ENCODE measurements at places on chromosomes 12 and 14.

DNA sequence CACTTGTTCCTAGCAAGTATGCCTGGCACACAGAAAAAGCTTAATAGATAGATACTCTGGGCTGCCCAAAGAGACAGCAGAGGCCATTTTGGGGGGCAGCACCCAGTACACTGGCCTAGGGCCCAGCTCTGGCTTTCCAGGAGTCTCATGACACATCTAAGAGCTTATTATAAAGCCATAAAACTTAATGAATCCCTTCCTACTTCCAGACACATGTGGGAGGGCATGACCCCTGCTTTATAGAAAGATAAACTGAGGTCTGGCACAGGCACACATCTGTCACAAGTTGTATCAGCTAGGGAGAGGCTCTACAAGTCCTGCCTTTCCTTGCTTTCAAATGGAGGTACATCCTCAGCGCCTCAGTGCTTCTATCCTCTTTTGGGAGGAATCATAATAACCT lies 27.1 kb downstream of the FMNL3 start:
- DNase-seq: no peak

GRCh38 chr14:102509746-102510615 lies at the start of gene ANKRD9:
ANKRD9 (minus strand) TSS chr14:102509776; CDS start chr14:102507889, 1,887 bp downstream.
- DNase-seq: peak; percentile 95

DNA sequence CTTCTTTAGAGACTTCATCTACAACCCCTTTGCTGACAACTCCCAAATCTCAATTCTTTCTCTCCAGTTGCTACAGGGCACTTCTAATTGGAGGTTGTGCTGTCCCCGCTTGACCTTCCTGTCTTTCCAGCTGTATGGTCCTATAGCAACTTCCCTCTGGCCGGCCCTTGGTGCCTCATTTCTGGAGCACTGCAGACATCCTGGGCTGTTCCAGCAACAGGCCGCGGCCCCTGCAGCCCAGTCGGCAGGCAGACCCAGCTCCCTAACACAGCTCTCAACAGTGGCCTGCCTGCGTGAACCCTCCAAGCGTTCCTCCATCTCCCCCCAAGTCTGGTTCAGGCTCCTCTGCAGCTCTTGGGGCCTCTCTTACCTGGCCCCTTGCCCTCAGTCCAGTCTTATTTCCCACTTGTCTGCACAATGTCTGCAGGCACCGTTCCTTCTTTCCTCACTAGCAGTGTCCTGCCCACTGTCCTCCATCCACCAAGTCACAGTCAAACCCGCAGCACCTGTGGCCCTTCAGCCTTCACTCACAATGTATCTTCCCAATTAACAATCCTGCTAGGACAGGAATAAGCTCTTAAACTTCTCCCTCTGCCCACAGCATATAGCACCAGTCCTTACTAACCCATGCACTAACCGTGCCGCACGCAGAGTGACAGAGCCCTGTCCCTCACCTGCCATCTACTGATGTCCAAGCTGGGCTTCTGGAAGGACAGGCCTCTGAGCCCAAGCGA lies 1.6 kb upstream of the EML1 start:
- no peak for DNase-seq

- no peak for DNase-seq
These were observed 266.2 kb downstream of the TMTC2 start for GRCh38 chr12:82952946-82953345.

DNA sequence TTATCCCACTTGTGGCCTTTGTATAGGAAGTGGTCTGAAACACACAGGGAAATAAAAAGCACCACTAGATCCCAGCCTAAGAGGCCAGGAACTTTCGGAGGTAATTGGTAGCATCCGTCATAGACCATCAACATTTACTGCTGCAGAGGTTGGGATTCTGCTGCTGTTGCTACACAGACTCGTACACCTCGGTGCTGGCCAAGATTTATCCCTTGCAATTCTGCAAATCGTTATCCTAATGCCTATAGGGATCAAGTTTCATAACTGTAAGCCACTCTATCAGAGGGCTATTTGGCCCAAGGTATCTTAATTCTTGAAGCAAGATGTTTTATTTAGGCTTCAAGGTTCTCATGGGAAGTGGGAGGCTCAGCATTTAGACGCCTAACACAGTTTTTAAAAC lies 913.6 kb downstream of the GALC start:
- no peak for DNase-seq

DNA sequence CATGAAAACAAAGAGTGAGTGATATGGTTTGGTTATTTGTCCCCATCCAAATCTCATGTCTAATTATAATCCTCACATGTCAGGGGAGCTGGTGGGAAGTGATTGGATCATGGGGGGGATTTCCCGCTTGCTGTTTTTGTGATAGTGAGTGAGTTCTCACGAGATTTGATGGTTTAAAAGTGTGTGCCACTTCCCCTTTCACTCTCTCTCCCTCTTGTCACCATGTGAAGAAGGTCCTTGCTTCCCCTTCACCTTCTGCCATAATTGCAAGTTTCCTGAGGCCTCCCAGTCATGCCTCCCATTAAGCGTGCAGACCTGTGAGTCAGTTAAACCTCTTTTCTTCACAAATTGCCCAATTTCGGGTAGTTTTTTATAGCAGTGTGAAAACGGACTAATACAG lies 2.1 kb upstream of the ATXN7L3B start:
- DNase-seq: no peak

- DNase-seq: no peak
These were observed 30.5 kb downstream of the EP400 start for GRCh38 chr12:131980263-131980662.

- DNase-seq: no peak
These were observed 277.9 kb upstream of the E2F7 start for GRCh38 chr12:77343291-77343690.

DNA sequence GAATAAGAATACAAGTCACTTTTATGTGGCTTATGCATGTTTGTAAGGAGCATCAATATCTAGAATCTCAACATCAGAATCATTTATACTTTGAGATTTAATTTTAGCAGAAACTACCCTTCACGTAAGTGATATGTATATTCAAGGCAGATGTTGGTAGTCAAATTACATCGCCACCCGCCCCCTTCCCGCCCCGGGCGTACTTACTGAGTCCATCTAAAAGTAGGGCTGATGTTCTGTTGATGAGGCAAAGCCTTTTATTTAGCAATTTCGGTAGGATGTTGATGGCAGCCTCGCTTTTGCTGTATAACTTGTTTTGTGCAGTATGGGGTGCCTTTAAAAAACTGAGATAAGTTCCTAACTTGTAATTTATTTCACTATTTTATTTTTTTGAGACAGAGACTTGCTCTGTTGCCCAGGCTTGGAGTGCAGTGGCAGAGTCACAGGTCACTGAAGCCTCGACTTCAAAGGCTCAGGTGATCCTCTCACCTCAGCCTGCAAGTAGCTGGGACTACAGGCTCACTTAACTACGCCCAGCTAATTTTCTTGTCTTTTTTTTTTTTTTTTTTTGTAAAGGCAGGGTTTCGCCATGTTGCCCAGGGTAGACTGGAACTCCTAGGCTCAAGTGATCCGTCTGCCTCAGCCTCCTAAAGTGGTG lies 30.8 kb downstream of the KTN1 start:
- DNase-seq: no peak

DNA sequence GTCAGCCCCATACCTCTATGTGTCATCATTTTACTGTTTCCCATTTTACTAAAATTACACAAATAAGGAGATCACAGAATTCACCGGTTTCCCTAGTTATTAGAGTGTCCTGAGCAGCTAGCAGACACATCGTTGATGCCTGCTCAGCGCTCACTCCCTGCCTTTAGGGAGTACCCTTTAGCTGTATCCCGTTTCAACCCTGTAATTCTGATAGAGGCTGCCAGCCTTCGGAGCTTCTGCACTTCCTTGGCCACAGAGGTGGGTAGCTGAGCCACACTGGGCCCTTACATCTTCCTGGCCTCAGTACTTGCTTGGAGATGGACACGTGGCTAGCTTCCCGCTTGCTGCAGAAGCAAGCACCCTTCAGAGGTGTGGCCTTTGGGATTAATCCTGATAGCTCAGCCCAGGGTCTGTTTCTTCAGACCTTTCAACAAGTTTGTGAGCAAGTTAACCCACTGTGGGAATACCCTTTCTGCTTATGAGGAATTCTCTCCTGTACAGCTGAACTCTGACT lies 14.3 kb upstream of the FBXW8 start:
- no peak for DNase-seq

DNA sequence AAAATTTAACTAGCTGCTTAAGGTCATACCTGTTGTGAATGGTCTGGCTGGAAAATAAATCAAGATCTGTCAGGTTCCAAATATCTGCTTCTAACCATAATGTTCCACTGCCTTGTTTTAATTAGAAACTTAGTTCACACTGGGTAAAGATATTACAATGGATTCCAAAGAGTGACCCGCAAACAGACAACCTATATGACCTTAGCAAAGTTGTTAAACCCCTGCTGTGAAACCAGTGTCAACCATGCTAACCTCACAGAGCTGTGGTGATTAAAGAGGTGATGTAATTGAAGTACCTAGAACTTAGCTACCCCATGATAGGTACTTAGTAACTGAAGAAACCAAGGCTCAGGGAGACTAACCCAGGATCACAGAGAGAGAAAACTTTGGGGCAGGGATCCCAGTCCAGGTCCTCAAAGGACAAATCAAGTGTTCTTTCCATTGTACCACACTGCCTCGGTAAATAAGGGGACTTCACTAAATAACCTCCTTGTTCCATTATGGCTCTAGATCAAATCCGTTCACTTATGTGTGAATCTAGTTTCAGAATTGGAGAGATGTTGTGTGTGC lies 2.2 kb downstream of the GUCY2C start:
- DNase-seq: no peak

GRCh38 chr12:76790564-76791552 lies 26.9 kb downstream of the ZDHHC17 start:
- peak; percentile 25 for DNase-seq

DNA sequence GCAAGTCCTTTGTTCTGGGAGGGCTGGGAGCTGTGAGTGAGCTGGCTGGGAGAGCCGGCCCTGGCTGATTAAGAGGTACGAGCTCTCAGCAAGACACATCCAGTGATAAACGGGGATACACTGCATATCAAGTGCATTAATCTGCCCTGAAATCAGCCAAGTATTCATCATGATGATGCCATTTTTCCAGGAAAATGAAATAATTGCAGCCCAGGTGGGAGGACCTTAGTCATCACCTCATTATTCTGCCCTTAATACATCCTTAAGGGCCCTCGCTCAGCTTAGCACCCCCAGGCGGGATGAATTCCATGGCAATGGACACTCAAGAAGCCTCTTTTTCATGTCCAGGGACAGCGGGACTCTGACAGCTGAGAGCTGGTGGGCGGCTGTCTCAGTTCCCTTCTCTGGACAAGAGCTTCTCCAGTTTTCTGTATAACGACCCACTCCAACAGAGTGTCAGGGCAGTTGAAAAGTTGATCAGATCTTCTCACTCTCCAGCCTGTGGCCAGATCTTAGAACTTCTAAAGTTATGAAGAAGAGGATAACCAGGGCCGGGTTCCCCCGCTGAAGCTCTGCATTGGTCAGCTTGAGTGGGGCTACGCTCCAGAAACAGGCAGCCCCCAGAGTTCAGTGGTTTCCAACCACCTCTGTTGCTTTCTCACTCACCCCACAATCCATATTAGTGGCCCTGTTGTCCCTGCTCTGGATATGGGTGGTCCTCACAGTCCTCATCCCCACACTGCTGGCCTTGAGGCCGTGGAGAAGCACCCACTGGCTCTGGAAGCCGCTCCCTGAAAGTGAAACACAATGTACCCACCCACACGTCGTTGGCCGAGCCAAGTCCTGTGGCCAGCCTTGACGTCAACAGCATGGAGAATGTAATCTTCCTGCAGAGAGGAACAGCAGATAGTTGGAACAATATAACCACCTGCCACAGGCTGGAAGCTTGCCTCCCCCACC lies 306.2 kb upstream of the DIO3 start:
- no peak for DNase-seq

DNA sequence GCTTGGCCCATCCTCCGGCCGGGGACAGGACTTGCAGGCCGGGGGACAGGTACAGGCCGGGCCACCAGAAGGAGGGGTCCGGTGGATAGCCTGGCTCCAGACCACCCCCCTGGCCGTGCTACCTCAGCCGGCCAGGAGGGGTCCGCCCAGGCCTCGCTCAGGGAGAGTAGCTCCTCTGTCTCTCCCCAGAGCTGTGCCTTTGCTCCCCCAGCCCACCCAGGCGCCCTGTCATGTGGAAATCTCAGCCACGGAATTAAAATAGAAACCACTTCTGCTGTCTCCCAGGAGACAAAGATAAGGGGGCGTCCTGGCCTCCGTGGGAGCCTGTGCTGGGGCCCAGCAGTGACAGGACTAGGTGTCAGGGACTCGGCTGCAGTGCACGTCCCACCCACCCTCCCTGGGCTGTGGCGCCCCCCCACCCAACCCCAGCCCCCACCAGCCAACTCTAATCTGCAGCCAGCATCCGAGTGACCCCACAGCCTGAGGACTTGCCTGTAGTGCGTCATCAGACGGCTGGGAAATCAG lies 3.3 kb upstream of the CRIP2 start:
- no peak for DNase-seq

DNA sequence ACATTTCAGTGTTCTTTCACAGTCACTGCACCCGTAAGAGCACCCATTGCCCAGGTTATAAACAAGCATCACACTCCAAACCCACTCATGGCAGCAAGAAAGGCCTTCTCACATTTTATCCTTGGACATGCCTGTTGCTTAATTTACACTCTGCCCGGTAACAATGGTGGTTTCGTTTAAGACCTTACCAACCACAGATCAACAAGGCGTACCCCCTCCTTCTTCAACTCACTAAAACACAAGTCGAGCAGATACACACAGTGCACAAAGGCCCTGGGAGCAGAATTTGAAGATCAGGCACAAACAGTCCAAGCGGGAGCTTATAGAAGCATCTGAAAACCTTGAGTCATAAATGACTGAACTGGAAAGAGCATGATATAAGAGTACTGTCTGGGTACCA lies 98.1 kb downstream of the GALC start:
- DNase-seq: no peak

GRCh38 chr12:108495054-108495453 lies 20.0 kb upstream of the FICD start:
- peak; percentile 25 for DNase-seq

GRCh38 chr12:108253540-108253939 lies 85.6 kb downstream of the CMKLR1 start:
- DNase-seq: no peak

DNA sequence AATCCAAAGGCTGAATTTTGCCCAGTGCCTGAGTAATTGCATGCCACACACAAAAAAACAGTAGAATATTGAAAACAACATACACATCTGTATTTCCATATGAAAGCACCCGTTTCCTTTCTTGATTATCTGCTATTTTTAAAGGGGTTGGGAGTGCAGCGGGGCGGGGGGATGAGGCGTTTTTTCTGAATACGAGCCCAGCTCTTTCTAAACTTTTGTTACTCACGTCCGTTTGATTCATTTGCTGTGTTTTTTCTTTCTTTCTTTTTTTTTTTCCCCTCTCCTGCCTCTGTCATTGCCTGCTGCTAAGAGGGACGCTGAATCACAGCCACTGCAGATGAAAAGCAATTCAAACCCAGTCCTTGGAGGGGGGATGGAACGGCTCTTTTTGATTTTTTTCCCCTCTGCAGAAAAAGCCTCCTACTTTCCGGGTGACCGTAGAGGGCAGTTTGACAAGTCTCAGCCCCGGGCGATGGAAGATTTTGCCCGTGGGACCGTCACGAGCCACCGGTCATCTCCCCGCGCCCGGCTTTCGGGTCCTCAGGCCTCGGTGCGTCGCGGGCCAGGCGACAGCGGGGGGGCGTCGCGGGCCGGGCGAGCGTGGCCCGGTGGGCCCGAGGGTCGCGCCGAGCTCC lies 572 bp upstream of the RASSF8 start:
- peak; percentile 48 for DNase-seq

- DNase-seq: no peak
These were observed 54.0 kb downstream of the TRAFD1 start for GRCh38 chr12:112179341-112179740.
